ENCODE measurements at places on chromosomes 7 and 10.

- DNase-seq = no peak
These were observed 98.7 kb downstream of the DNAH11 start for GRCh38 chr7:21641546-21641945.

DNA sequence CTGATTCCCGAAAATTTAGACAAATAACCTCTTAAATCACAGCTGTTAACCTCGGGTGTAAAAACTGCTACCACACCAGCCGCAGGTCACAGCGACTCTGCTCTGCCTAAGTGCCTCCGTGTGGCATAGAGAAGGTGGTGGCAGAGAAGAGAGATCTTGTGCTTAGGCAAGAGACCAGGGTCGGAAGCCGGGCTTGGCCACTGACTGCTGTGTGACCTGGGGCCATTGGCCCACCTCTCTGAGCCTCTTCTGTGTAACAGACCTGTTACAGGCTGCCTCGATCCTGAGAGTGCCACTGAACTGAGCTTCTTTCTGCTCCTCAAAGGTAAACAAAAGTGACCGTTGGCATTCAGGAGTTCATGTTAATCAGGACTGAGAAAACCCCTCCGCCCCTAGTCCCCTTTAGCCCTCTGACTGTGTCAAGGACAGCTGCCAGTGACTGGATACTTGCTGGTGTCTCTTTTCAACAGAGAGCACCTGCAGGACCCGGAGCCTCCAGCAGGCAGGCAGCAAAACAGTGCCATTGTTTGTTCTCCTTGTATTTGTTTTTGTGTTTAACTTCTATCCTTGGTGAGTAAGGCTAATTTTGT is 36.5 kb downstream of the ZMIZ1 start:
- DNase-seq = no peak

GRCh38 chr10:114477285-114477684 is 73.0 kb upstream of the AFAP1L2 start:
- DNase-seq = no peak

DNA sequence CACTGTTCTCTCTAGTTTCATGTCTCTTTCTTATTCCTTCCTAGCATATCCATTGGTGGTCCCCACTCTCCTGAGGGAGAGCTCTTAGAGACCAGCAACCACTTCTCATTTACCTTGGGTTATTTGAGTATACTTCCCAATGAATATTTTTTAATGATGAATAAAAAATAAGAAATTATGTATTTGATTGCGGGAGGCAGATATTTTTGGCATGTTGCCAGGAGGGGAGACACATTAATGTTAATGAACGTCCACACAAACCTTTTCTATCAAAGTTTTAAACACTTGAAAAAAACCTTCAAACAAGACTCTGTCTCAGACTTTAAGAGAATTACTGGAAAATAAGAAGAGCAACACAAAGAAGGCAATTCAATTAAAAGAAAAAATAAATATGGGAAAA is 260.6 kb upstream of the MAGI2 start:
- DNase-seq = no peak

DNA sequence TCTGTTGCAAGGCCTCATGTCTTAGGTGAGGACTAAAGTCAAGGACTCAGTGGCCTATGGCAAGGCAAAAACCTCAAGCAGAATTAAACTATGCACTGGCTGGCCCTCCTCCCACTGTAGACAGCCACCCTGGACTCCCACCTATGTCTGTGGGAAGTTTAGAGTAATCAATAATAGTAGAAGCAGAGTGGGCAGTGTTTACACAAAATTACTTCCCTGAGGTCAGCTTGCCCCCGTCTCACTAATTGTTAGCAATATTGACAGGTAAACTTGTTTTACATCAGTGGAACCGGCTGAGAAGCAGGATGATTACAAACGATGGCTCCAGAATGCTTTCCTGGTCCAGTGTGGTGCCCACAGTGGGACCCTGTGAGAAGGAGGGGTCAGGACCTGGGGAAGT is 27.9 kb upstream of the NPFFR1 start:
- no peak for DNase-seq

DNA sequence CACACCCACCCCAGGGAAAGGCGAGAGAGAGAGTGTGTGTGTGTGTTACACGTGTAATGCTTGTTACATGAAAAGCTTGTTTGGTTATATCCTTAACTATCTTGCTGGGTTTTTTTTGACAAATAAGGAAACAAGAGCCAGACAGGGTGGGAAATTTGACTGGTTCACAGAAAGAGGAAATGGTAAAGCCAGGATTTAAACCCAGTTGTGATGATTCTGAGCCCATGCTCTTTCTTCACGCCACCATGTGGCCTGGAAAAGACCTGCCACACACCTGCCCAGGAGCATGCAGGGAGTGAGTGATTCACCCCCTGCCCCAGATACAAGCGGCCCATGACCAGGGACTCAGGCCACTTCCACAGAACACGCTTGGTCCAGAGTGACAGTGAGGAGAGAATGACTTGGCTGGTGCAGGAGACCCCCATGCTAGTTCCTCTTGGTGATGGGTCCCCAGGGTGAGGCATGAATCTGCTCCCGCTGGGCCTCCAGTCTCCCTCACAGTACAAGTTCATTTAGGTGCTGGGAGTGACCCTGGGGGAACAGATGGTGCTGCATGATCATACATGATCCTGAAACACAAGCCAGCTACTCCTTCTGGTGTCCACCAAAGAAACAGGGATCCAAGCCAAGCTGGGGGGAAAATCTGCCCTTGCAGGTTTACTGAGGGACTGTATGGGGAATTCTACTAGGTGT is 21.0 kb upstream of the EIF5AL1 start:
- peak; percentile 58 for DNase-seq

DNA sequence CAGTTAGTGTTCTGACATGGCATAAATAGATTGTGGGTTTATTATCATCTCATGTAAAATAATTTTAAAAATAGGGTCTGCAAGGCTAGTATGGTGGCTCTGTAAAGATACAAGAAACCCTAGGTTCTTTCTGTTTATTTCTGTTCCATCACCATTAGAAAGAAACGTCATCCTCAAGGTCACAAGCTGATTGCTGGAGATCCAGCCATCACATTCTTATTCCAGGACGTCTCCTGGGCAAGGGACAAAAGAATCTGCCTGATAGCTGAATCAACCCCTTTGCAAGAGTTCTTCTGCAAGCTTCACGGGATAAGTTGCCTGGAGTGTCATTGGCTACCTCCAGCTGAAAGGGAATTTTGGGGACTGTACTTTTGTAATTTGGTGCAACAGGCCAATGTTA is 184.4 kb downstream of the CAMK1D start:
- no peak for DNase-seq

GRCh38 chr10:72275351-72276012 is 1.8 kb downstream of the DDIT4 start:
- DNase-seq = no peak

DNA sequence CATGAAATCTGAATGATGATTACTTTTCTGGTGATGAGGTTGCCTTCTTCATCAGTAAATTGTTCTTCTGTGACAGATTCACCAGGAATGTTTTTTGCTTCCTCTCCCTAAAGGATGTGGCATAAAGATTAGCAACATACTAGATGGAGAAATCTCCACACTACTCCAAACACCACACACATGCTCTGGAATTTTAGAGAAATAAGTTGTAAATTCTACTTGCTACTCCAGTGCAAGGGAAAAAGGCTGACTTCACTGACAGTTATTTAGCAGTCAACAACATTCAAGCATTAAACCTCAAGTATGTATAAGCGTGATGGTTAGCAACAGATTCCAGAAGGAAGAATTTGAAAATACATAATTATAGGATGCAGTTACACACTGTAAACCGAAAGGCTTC is 137.9 kb upstream of the CCDC6 start:
- no peak for DNase-seq

GRCh38 chr7:92156990-92157389 is 22.0 kb downstream of the LRRD1 start:
- DNase-seq = no peak

- peak; percentile 84 for DNase-seq
These were observed 9.9 kb downstream of the TAS2R41 start for GRCh38 chr7:143487566-143487965.

DNA sequence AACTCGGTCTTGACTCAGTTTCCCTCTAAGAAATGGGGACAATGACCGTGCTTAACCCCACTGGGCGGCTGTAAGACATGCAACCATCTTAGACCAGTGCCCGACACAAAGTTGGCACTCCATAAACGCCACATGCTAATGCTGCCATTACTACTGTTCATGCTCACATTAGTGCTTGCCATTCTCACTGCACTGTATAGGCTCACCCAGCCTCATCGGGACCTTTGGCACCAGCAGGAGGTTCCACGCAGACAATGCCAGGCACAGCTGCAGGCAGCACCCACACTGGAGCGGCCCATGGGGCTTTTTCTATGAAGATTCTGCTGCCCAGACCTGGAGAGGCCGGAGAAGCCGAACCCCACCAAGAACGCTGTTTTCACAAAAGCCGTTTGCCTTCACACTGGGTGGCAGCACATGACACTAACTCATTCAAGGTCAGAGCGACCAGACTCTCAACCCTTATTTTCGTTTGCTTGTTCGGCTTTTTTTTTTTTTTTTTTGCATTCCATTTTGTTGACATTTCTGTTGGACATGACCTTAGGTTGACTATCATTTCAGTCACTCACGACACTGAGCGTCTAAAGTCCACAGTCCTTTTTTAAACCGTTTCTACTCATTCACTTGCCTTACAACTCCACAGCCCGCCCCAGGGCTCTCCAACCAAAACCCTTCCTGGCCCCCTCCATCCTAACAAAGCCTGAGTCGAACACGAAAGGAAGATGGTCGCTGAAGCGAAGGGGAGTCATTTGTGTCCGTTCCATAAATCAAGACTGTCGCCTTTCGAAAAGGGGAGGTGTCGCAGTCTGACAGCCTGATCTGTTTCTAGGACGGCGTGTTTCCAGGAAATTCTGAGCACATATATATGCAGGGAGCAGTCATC is 124.4 kb upstream of the RNF32 start:
- no peak for DNase-seq

GRCh38 chr7:98107313-98107721 is 655 bp downstream of the LMTK2 start:
- DNase-seq = no peak

GRCh38 chr10:75030371-75030770 is 81.1 kb upstream of the SAMD8 start:
- no peak for DNase-seq

- DNase-seq = no peak
These were observed 94.4 kb upstream of the STEAP4 start for GRCh38 chr7:88401009-88401623.

DNA sequence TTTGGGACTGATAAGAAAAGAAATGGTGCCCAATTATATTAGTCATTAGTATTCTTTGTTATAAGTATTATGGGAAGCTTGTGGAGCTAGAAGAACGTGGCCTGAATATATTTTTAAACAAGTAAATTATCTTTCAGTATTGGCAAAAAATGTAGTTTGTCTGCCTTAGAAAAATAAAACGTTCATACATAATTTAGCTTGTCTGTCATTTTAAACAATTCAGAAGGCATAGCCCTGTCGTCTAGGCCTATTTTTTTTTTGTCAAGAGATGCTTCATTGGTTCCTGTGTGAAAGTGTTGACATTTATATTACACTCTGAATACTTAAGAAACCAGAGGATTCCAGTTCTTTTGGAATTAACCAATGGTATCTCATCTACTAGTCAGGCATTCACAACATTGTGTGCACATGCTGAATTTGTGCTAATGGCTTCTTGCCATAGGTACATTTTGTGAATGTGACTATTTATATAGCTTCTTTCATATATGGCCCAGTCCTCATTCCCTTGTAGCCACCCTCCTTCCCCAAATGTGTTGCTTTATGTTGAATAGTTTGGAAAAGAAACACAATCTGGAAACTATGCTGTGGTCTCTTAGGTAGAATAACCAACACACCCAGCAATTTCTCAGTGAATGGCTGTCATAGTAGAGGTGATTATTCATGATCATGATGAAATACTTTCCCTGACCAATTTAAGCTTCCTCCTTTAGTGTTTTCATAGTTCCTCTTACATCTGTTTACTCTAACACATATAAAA is 435.8 kb downstream of the EXOC4 start:
- no peak for DNase-seq

GRCh38 chr10:104059364-104059763 is 26.3 kb downstream of the COL17A1 start:
- no peak for DNase-seq

DNA sequence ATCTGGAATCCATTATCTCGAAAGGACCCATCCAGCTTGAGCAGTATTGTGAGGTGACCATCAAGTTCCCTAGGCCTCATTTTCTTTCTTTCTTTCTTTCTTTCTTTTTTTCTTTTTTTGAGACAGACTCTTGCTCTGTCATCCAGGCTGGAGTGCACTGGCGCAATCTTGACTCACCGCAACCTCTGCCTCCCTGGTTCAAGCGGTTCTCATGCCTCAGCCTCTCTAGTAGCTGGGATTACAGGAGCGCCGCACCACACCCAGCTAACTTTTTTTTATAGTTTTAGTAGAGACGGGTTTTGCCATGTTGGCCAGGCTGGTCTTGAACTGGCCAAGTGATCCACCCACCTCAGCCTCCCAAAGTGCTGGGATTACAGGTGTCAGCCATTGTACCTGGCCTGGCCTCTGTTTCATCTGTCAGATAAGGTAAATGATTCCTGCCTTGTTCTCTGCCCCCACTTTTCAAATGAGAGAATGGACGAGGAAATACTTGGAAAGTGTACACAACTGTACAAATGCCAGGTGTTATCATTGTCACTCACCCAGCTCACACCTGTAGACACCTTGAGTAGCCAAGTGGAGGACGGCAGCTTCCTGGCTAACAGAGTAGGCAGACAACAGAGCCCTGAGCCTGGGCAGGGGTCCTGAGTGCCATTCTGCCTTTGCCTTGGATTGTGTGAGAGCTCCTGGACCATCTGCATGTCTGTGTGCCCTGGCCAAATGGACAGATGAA is 54.1 kb downstream of the HK1 start:
- no peak for DNase-seq

DNA sequence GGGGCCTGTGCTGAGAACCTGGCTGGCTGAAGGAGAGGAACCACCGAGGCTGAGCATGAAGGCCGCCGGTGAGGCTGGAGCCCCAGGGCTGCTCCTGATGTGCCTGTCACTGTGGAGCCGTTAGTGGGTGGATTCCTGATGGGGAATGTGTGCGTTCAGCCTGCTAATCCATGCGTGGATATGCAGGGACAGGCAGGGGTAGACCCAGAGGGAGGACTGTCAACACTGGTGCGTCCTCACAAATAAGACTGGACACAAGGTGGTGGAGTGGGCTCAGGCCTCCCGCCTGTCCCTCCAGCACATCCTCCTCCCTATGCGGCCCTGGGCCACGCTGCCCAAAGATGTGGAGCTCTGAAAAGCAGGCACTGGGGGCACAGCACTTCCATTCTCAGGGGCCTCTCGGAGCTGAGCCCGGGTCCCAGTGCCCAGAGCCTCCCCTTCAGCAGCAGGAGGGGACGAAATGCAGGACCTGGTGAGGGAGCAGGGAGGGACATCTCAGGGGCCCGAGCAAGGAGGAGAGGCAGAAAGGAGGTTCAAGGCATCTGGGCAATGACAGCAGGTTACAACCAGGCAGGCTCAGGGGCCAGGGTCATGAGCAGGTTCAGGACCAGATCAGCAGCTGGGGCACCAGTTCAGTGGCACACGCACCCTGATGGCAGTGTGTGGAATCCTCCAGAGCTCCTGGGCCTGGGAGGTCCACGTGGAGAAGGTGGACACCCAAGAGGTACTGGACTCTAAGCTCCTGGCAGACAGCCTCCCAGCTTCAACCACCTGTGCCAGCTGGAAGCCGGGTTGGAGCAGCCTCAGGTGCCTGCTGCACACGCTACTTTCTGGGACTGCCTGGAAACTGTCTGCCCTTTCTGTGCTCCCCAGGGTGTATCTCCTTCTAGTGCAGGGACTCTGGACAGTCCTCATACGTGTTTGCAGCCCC is 33.5 kb upstream of the ANTXRL start:
- no peak for DNase-seq
